ENCODE measurements at places on chromosomes 1 and 21.

DNA sequence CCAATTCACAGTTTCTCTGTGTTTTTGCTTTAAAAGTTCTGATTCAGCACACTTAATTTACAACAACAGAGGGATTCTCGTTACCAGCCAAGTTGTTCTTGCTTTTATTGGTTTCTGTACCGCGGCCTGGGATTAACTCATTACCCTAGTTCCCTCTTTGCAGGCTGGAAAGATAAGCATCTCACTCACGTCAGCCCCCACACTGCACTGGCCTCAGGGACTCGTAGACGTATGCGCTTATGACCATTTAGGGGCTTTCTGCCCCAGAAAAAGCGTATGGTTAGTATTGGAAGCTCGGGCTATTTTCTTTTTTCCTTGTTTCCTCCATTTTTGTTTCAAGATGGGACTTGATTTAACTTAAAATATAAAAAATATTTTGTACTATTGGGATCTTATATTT, 76.0 kb downstream of the POFUT2 start:
- DNase-seq, result no peak

GRCh38 chr1:65623895-65624294, 168.8 kb upstream of the PDE4B start:
- no peak for DNase-seq

DNA sequence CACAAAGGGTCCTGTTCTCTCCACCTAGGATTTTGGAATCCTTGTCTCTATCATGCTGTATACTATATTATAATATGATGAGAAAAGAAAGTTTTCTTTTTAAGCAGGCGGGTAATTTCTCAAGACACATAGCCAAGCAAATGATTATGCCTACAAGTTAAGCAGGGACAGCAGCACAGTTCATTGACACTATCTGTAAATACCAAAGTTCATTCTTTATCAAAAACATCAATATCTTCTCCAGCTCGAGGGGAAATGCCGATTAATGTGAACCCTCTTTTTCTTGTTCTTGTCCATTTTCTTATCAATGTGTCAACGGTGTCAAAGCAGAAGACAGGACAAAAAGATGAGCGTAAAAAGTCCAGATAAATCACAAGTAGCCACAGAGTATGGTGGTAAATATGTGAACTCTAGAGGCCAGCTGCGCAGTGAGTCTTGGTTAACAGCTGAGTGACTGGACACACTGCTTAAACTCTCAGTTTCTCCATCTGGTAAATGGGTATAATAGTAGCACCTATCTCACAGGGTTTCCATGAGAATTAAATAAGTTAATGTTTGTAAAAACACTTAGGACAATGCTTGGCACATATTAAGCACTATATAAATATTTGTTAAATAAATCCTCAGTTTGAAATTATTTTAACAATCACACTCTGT, 30.9 kb downstream of the LPAR3 start:
- no peak for DNase-seq

DNA sequence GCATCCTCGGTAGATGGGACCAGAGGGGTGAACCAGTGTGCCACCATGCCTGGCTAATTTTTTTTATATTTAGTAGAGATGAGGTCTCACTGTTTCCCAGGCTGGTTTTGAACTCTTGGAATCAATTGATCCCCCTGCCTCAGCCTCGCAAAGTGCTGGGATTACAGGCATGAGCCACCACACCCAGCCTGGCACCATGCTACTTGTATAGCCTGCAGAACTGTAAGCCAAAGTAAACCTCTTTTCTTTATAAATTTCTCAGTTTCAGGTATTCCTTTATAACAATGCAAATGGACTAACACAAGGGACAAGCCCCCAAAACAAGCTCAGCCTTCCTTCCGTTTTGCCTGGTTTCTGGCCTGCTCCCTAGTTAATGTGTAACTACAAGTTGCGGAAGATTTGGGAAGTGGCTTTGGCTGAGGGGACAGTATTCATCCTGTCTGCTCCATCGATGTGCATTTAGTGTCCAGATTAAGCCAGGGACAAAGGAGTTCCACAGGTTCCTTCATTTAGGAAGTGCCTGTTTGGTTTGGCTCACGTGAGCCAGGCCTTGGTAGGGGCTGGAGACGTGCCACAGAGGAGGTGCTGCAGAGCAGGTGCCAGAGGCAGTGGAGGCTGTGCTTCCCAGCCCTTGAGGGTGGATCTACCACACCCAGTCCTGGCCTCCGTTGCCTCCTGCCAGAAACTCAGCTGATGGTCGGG, 4.4 kb downstream of the AVPR1B start:
- DNase-seq, result no peak

DNA sequence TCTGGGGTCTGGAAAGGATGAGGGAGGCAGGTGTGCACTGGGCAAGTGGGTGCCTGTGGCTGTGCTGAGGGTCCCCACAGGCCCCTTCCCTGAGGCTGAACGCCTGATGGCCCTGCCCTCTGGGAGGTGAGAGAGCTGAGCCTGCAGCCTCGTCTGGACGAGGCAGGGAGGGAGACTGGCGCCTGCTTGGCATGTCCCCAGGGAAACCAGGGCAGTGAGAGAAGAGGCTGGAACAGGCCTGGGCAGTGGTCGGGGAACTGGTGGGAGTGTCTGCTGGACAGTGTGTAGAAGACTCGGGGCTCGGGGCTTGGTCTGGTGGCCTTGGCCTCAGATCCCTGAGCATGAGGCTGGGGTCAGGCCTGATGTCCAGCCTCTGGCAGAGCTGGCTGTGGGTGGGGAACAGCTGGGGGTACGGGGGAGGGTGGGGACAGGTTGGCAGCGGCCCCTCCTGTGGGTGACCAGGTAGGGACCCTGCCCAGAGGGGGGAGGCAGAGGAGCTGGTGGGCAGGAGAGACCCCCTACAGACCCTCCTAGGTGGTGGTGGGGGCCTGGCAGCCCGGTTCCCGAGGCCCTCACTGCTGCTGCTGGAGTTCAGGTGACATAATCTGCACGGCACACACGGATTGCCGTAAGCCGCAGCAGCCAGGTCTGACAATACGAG, 30.8 kb upstream of the PLCH2 start:
- DNase-seq, result no peak

- DNase-seq, result no peak
These were observed 43.7 kb upstream of the LRRC7 start for GRCh38 chr1:69524015-69524414.

DNA sequence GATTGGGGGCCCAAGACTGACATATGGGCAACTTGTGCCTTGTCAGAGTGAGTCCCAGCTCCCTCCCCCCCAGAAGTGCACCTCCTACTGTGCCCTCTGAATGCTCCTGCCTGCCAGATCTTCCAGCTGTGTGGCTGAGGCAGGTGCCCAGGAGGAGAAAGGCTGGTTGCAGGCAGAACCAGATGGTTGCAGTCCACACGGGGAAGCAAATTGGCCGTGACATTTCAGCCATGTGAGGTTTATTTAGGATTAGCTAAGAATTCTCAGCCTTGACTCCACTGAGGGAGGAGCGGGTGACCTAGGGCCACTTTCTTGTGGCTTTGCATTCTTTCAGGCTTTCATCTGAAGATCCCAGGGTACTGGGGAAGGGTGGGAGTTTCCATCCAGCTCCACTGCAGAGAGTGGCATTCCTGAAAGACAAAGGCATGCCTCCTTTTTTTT, 33.8 kb downstream of the PEX14 start:
- DNase-seq, result no peak

- DNase-seq, result no peak
These were observed 103.1 kb upstream of the SLC2A1 start for GRCh38 chr1:43061757-43062156.

- DNase-seq, result no peak
These were observed 138.9 kb upstream of the VAMP3 start for GRCh38 chr1:7632176-7632575.

DNA sequence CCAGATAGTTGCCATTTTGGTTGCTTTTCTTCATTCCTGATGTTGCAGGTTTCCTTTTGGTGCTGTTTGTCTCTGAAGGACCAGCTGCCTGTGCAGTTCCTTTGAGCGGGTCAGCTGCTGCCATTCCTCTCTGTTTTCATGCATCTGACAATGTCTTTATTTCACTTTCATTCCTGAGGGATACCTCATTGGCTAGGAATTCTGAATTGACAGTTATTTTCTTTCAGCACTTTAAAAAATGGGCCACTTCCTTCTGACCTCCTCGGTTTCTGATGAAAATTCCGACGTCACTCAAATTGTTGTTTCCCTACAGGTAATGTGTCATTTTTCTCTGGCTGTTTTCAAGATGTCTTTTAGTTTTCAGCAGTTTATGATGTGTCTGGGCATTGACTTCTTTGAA, 24.8 kb downstream of the CCSAP start:
- no peak for DNase-seq

DNA sequence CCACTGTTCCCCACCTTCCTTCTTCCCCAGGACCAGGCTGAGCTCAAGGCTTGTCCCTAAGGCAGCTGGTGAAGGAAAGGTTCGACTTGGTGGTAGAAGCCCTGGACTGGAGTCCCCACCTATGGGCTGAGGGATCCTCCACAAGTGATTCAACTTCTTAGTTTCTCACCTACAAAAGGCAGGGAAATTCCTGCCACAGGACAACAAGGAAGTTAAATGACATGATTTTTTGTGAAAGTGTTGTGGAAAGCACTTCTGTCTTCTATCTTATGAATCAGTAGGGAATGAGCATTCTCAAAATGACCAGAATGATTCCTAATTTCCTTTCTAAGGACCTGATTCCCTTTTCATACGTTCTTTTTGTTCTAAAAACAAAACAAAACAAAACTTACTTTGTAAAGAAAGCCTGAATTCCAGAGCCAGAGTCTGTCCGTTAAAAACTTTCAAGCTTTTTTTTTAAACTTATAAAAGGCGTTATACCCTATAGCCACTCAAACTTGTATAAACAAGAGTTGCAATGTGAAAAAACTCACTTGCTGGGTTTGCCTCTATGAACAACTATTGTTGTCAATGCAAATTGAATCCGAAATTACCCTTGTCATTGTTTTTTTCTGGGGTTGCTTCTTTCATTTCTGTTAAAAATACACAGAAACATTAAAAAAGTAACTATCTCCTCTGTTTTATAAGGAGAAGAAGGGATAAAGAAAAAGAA, 12.2 kb downstream of the KCNJ15 start:
- no peak for DNase-seq

DNA sequence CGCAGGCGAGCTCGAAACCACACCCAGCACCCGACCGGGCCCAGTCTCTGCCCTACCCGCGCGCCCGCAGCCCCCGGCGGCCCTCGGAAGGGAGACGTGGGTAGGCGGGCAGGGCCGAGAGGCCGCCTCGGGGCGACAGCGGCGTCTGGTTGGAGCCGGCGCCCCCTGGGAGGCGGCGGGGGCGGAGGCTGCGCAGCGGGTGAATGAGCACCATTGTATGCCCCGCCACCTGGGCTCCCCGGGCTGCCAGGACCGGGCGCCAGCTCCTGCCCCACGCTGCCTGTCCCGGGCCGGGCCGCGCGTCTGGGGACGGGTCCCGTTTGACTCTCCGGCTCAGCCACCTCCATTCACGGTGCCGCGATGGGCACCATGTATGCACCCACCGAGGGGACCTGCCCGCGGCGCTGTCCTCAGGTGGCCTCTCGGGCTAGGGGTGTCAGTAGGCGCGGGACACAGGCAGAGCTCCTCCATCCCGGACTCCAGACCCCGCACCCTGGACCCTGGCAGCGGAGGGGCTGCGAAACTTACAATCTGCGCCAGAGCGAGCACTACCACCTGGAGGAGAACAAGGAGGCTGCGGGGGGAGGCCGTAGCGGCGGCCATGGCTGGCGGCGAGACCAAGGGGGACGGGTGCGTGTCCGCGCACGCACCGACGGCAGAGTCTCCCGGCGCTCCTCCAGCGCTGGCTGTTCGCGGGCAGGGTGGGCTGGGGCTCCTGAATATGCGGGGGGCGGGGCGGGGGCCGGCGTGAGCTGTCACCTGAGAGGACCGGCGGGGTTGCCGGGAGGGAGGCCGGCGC, at the start of gene COL9A2:
Gene COL9A2 (minus strand): TSS at position 692 of the 799 bp plus-strand sequence. CDS start 89 bp downstream, at position 603.
- peak; percentile 30 for DNase-seq

DNA sequence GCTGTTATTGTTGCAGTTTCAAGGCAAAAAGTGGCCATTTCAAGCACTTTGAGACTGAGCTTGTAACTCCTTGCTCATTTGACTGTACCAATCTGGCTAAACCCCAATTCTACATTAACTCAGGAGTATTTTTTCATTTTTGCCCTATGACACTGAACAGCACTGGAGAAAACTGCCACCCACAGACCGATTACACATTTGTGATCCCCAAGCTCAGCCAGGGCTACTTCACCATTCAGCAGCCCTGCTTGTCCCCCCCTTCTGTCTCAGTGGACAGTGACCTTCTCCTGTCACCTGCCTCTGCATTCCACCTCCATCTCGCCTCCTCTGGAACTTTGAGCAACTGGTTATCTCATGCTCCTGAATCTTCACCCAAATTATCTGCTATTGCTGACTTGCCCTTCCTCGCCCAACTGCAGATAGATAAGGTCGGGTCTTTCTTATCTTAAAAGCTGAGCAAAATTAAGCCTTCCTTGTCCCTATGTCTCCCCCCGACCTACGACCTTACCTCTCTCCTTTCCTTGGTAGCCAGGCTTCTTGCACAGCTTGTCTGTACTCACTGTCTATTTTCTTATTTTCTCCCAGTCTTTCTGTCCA, 25.3 kb downstream of the SPATA46 start:
- DNase-seq, result no peak

DNA sequence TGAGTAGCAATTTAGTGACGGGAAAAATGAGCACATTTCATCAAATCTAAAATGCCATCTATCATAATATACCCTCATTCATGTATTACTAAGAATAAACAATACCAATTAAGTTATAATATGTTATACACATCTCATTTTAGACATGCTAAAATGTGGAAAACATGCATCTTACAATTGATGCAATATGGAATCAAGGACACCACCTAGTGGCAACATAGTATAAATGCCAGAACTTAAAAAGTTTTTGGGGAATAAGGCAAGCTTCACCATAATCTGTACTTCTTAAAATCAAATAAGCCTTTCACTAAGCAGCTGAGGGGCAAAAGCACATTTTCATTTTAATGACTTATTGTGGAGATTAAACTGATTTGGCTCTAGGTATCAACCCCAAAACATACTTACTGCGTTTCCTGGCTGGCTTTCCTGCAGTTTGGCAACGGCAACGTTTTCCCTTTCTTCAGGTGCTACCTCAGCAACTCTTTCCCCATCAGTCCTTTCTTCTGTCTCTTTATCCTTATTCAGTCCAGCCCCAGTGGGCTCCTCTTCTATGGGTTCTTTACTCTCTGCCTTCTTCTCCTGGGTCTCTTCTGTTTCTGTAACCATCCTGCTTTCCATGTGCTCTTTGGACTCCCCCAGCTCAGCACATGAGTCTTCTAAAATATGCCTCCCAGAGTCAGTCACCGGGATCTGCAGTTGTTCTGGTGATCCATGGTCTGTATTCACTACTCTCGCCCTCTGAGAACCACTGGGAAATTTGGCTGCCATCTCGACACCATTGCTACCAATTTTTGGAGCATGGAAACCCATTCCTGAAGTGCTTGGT, 11.4 kb downstream of the SDE2 start:
- no peak for DNase-seq

DNA sequence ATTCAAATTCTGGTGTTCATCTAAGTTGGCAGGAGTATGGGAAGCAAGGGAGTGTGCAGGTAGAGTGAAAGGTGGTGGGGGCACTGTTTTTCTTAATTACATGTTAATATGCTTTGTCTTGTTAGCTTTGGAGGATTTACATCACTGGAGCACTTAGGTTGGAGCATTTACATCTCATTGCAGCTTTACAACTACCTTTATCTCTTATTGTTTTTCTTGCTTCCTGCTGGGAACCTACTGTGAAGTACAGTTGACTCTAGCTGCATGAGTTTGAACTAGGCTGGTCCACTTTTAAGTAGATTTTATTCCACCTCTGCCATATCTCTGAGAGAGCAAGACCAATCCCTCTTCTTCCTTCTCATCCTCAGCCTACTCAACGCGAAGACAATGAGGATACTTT, 554.8 kb upstream of the B3GALT2 start:
- DNase-seq, result no peak

GRCh38 chr1:93671099-93671621, 10.5 kb downstream of the BCAR3 start:
- no peak for DNase-seq

- no peak for DNase-seq
These were observed 838 bp upstream of the IBA57 start for GRCh38 chr1:228164561-228165371.
